Breast epithelium (tissue), 4 donors: ENCODE measurements at places on chromosomes 3 and 15. TPM values are rescaled to one million over a fixed set of nuclear protein-coding genes. Genes with fewer than 3 reads are reported as not detected.

DNA sequence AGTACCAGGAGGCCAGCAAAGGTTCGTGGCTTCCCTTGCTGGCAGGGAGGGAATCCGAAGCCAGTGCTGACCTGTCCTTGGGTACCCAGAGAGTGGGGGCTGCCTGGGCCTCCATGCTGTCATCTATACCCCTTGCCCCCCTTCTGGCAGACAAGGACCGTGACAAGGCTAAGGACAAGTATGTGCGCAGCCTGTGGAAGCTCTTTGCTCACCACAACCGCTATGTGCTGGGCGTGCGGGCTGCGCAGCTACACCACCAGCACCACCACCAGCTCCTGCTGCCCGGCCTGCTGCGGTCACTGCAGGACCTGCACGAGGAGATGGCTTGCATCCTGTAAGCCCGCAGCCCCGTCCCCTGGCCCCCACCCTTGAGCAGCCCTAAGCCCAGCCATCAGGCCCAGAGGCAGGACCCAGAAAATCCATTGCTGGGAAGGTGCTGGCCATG is 2.8 kb downstream of the FES start:
- no peak for DNase-seq

- no peak for DNase-seq
Observed at GRCh38 chr3:71436337-71436736, 147.2 kb downstream of the FOXP1 start.

DNA sequence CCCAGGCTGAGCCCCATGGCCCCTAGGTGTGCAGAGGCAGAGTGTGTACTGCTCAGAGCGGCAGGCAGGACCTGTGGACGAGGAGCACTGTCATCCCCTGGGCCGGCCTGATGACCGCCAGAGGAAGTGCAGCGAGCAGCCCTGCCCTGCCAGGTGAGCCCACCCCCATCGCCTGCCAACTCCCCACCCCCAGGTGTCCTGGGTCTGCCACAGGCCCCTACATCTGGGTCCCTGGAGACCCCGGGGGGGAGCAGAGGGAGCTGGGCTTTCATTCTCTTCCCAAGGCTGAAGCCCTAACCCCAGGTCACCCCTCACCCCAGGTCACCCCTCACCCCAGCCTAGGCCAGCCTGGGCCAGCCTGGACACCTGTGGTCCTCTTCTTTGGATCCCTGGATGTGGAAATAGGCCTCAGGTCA is 93.1 kb downstream of the TBC1D2B start:
- no peak for DNase-seq

DNA sequence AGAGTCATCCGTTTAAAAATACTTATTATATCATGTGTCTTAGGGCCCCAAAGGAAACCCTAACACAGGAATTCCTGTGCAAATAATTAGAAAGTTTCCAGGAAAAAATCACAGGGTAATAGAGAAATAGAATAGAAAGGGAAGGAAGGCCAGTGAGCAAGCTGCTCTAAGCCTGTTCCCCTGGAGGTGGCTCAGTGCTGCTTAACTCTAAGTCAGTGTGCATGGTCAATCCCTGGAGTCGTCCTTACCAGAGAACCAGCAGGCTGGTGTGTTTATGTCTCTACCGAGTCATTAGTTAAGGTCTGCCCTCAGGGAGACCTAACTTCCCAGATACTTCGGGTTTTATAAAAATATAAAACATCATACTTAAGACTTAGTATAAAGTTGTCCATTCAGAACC is 21.0 kb upstream of the MCF2L2 start:
- no peak for DNase-seq

DNA sequence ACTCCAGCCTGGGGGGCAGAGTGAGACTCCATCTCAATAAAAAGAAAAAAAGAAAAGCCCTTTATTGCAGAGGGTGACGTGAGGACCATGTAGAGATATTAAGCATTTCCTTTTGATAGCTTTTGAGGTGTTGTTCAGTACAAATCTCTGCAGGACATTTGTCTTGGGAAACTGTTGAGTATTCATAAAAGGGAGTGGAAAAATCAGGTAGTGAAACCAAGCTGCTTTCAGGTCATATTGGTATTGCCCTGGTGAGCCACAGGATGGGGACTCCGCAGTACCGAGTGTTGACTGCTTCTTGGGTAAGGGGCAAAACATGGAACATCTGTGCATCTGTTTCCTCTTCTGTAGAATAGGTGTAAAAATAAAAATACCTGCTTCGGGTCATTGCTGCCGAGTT is 9.9 kb downstream of the ITPR1 start:
- DNase-seq: no peak

DNA sequence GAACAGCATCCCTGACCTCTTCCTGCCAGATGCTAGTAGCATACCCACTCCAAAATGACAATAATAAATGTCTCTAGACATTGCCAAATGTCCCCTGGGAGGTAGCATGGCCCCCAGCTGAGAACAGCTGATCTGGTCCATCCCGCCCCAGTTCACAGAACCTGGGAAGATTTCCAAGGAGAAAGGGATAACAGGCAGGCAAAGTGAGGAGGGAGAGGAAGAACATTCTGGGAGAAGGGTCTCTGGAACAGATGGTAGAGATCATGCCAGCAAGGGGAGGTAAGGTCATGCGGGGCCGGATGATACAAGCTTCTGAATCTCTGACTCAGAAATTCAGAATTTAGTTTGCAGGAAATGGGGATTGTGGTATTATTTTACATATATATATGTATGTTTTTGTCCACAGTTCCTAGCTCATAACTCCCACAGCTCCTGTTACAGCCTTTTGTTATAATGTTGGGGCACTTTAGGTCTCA is 192.7 kb downstream of the SUCLG2 start:
- DNase-seq: no peak

DNA sequence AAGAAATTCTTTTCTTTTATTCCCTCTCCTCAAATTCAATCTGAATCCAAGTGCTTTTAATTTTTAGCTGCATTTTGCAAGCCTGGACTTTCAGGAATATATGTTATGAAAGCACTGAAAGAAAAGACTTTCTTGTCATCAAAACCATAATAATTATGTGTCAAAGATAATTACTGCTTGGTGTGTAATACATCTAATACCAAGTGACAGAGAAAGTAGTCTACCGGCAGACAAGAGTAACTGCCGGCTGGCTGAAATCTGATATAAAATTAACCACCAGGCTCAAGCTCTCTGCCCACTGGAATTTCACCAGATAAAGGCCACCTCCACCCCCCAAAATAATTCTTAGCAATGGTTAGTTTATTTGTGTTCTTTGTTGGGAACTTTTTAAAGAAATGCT is 220.9 kb upstream of the CDIN1 start:
- no peak for DNase-seq

- no peak for DNase-seq
Observed at GRCh38 chr3:64763980-64764379, 76.2 kb upstream of the ADAMTS9 start.

CD80 gene
- 1.8 TPM for total RNA-seq

RARB gene
- 8.2 TPM for total RNA-seq

HYAL1 gene
- total RNA-seq: 4.8 TPM

SAMD7 gene
- not detected for total RNA-seq

CTXN2 gene
- not detected for total RNA-seq

PTH1R gene
- total RNA-seq: 13.4 TPM

CFAP100 gene
- total RNA-seq: not detected
